ENCODE measurements at places on chromosomes 3 and 15.
A peak's percentile ranks its signal among the peaks of the same experiment; 100 is the strongest.

DNA sequence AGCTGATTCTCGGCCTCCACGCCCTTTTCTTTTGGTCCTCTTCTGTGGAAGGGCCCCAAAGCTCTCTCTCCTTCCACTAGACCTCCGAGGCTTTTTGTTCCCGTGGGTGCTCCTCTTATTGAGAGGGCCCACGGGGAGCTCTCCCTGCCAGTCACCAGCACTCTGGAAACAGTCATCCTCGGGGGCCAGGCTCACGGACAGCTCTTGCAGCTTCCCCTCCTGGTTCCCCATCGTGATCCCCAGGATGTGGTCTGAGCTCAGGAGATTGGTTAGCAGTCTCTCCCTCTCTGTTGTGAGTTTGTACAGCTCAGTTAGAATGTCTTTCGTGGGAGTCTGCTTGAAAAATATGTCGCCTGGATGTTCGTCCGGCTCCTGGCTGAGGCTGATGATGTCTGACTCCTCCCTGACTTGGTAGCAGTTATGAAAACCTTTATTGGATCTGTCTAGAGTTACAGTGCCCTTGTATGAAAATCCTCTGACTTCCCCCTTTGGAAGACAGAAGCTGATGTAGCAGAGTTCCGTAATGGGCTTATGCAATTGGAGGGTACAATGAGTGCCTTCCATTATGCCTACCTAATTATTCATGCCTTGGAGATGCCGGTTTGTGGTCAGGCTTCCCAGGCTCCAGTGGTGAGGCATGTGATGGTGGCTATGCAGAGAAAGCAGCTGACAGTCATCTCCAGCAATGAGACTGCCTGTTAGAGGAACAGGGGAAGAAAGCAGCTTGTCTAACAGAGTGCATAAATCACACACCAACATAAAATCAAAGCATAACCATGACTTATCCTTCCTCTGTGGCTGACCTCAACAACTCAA is 40.0 kb downstream of the FMN1 start:
- DNase-seq: no peak

DNA sequence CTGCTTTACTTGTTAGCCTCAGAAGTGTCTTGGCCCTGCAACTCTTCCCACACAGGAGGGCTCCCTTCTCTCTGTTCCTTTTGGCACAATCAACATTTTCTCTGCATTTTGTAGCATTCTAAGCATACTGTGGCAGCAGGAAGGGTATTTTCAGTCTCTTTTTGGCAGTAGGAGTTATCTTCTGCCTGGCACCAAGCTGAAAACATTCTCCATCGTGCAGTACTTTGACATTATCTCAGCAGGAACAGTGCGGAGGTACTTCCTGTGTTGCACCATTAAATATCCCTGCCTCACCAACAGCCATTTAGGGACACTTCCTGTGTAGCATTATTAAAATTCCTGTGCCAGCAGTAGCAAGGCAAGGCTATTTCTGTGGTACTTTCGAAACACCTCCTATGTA is 233.2 kb upstream of the SEMA6D start:
- DNase-seq: no peak

GRCh38 chr3:33798113-33798417 is 365 bp upstream of the PDCD6IP start:
- DNase-seq: no peak

GRCh38 chr15:44719293-44719999 is 8.1 kb downstream of the B2M start:
- no peak for DNase-seq

DNA sequence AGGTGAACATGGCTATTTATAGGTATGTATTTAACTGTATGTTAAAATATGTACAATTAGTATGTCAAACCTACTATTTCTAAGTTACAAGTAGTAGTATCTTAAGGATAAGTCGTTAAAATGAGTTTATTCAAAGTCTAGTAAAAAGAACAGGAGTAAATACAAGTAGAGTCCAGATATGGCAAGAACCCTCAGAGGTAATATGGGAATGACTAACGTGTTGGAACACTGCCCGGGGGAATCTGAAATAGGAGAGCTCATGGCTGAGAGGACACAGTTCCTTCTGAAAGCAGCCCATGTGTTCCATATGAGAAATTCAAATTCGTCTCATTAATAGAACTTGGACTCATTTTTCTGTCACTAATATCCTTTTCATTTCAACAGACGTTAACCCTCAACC is 158.8 kb downstream of the CLSTN2 start:
- DNase-seq: peak; percentile 37

GRCh38 chr3:72547183-72547582 is 301.1 kb downstream of the SHQ1 start:
- no peak for DNase-seq

DNA sequence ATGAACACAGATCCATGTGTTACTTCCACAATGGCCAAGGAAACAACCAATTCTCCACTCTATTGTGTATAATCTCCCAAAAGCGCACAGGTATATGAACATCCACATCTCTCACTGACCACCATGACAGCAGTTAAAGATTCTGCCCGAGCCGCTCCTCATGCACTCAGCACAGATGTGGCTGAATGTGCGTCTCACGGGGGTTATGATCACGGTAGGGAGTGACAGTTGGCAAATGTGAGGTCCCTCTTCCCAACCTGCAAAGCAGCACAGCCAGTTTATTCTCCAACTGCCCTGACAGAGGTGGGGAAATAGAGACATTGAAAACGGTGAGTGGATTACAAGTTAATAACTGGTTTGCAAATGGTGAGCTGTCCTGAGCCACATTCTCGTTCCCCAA is 17.6 kb downstream of the FOXP1 start:
- DNase-seq: no peak

DNA sequence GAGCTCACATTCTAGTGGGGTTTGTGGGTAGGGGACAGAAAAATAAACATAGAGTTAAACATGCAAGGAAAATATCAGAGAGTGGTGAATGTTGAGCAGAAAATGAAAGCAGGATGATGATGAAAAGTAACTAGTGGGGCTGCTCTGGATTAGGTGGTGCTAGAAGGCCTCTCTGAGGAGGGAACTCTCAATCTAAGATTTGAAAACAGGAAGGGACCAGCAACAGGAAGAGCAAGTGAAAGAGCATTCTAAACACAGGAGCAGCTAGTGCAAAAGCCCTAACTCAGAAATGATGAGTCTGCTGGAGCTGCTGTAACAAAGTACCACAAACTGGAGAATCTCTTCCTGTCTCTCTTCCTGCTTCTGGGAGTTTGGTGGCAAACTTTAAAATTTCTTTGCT is 468.6 kb upstream of the AGTR1 start:
- DNase-seq: no peak

Measured in Calu3 (cell line).